T-helper 1 cell (primary cell): ENCODE measurements at places on chromosomes 7 and 10.

DNA sequence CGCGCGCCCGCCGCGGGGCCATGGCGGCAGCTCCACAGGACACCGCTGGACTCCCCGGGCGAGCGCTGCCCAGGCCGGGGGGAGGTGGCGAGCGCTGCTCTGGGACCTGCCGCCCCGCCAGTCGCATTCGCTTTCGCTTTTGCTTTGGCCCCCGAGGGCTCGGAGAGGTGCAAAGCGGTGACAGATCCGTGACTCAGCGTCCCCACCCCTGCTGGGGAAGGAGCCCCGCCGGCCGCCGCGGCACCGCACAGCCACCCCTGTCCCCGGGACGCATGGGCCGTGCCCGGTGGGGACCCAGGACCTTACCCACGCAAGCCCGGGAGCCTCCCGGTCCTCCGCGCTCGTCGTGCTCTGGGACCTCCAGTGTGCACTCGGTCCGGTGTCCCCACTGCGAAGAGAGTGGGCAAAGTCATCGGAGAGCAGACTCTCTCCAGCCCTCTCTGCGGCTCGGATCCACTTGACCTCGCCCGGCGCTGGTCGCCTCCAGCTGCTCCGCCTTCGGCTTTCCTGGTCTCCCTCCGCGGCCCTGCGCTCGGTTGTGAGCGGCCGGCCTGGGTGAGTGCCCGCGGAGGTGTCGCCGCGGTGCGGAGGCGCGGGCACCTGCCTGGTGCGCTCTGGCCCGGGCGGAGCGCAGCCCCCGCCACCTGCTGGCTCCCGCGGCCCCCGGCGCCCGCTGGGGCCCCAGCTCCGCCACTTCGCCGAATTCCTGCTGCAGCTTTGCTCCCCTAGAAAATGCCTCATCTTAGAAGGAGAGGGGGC is at the start of gene IL15RA:
Gene IL15RA (minus strand): TSS at position 73 of the 759 bp plus-strand sequence. CDS start 51 bp downstream, at position 22.
- peak; percentile 78 for DNase-seq

- DNase-seq = no peak
Measured at GRCh38 chr7:105742787-105743186, 133.6 kb downstream of the ATXN7L1 start.

DNA sequence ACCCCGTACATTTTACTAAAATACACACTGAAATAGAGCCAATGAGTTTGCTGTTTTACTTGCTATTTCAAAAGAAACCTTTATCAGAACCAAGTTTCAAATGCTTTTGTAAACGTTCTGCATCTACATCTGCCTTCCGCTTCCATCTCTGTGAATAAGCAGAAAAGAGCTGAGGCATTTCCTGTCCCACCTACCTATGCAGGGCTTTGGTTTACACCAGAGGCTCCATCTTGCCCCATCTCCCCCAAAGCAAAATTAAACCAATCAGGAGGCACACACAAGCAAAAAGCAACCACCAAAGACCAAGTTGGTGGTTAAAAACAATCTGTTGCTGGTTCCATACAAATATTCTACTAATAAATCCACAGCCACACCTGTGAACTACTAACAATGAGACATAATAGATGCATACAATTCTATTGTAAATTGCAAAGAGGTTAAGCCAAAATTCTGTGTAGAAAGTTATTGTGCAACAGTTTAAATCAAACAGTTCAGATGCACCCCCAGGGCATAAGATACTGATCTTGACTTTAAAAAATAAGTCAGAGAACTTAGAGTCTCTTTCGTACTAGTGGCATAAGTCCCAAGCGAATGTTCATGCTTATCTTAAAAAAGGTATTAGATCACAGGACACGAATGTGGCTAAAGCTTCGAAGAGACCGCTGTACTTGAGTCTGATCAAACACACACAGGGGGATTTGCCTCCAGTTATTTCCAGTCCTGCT is 83.9 kb downstream of the FGFR2 start:
- DNase-seq = no peak

- DNase-seq = no peak
Measured at GRCh38 chr7:68433462-68434070, 1164.7 kb upstream of the AUTS2 start.

- no peak for DNase-seq
Measured at GRCh38 chr7:45703911-45704682, 129.9 kb downstream of the ADCY1 start.

DNA sequence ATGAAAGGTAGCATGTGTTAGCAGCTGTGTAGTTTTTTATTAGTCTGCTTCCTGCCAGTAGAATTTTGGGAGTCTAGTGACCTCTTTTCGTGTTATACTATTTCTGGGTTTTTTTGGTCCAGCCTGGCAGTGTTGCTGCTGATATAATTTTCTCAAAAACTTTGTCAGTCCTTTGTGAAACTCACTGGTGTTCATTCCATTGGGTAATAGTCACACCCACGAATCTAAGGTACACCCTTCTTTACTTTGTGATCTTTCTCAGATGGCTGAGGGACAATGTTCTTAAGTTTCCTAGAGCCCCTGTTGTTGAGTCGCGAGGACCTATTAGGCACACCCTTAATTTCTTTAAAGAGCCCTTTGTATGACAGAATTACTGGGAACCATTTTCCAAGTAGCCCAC is 52.3 kb downstream of the TPST1 start:
- DNase-seq = no peak

DNA sequence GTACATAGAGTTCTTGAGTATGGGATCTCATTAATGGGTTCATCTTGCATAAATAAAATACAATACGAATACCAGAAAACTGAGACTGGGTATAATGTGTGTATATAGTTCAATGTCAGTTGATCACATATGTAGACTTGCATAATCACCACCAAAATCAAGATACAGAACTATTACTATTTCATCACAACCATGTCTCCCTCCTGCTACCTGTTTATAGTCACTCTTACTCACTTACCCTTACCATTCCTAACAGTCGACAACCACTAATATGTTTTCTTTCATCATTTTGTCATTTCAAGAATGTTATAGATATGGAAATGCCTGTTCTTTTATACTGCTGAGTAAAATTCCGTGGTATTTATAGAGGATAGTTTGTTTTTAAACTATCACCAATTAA is 416.1 kb upstream of the CNTNAP2 start:
- DNase-seq = no peak

DNA sequence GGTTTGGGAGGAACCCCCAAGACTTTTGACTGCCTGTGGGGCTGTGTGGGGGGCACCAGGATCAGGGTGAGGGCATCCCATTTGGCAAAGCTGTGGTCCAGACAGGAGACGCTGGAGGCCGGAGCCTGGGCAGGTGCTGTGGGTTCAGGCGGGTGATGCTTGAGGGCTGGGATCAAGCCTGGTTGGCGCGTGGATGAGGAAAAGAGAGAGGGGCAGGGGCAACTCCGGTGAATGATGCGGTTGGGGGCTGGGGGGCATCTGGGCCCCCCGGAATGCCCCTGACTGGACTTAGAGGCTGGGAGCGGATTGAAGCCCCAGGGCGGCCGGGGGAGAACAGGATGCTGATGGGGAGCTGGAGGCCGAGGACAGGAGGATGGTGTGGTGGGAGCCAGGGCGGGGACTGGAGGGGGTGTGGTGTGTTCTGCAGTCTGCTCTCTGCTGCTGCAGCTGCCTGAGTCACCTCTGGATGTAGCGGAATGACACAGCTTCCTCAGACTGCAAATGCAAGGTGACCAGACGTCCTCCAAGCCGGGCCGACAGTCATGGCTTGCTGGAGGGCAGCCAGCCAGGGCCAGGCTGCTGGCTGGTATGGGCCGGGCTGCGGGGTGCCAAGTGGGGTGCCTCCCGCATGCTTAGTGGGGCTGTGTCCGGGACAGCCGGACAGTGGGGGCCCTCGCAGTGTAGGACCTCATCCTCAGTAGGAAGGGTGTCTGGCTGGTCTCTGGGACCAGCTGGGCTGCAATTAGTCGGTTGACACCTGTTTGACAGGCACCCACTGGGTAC is 3.2 kb downstream of the MAFK start:
- DNase-seq = no peak

- no peak for DNase-seq
Measured at GRCh38 chr10:103895411-103896186, 22.4 kb downstream of the STN1 start.

- DNase-seq = no peak
Measured at GRCh38 chr7:2440608-2441245, 35.5 kb downstream of the GRIFIN start.

DNA sequence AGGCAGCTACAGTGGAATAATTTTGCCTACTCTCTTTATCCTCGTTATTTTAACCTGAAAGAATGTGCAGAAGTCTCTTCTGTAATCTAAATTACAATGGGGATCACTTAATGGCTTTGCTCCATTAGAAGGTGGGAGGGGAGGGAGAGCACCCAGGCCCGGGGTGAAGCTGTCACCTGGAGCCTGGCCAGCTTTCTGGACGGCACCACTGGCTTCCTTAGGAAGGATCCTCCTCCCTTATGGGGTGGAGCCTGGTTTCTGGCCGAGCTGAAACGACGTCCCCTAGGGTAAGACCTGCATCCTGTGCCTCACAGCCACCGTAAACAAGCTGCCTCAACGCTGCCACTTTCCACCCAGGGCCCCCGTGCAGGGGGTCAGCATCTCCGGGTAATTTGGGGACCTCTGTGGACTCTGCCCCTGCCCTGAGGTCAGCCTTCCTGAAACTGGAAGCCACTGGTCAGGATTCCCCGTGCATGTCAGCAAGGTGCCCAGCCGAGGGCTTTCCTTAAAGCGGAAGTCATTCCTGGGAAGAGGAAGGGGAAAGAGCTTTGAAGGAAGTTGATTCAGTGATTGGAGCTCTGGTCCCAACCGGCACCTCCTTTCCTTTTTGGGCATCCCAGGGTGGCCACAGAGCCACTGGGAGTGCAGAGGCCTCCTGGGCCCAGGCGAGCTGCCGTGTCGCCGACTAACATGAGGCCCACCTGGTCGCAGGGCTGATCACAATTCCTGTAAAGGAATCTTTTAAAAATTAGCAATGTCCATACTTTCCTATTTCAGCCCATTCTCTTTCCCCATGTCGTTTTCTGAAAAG is 569.1 kb downstream of the DNAJB6 start:
- no peak for DNase-seq

GRCh38 chr7:38190011-38190410 is 12.0 kb downstream of the STARD3NL start:
- no peak for DNase-seq

DNA sequence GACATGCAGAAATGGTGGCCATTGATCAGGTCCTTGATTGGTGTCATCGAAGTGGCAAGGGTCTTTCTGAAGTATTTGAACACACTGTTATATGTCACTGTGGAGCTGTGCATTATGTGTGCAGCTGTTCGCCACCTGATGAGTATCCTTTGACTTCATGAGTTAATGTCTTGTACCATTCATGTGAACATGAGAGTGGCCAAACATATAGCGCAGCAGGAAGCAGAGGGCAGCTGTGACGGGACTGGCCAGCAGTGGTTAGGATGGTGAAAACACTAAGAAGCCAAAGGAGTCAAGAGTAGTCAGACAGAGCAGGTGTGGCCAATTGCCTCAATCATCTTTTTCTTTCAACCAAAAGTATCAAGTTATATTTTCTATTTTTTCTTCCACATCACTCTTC is 167.4 kb downstream of the IMMP2L start:
- DNase-seq = no peak

DNA sequence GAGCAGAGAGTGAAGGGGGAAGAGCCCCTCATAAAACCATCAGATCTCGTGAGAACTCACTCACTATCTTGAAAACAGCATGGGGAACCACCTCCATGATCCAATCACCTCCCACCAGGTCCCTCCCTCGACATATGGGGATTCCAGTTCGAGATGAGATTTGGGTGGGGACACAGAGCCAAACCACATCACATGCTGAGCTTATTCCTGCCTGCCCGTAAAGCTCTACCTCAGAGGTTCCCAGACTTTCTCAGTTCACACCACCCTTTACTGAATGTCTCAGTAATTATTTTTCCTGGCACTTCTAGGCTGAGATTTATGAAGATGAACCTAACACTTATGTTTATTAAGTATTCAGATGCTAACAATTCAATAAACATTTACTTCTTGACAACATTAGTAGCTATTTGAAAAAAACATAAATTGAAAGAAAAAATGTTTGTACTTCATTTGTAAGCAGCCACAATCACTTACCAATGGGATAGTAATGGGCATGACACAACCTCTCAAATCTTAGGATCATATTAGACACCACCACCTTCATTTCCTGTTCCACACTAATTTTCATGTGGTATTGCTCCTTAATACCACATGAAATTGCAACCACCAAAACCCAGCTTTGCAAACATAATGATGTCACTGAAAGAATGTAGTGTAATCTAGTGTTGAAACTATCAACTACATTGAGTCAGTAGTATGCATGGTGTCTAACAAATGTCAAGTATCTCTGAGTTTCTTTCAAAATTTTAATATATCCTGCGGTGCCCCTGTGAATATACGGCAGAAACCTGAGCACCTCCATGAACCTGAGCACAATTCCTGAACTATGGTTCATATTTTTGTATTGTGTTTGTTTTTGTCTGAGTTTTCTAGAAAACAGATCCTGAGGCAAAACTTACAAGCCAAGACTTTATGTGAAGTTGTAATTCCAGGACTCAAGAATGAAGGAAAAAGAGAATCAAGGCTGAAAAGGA is 4.5 kb upstream of the DGKI start:
- DNase-seq = no peak

DNA sequence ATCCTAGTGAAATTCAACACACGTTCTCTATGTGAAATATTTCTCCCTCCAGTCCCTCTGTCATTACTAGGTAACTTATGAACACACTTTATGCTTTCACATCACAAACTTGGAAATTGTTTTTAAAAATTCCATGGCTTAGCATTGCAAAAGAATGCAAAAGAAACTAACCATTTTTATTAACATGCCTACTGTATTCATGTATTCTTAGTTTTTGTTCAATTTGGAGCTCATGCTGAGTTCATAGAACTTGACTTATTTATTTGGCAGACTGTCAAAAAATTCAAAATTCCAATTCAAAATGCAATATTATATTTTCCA is 155.0 kb upstream of the SEMA3C start:
- no peak for DNase-seq

- DNase-seq = no peak
Measured at GRCh38 chr7:54841772-54842697, 83.0 kb upstream of the SEC61G start.

DNA sequence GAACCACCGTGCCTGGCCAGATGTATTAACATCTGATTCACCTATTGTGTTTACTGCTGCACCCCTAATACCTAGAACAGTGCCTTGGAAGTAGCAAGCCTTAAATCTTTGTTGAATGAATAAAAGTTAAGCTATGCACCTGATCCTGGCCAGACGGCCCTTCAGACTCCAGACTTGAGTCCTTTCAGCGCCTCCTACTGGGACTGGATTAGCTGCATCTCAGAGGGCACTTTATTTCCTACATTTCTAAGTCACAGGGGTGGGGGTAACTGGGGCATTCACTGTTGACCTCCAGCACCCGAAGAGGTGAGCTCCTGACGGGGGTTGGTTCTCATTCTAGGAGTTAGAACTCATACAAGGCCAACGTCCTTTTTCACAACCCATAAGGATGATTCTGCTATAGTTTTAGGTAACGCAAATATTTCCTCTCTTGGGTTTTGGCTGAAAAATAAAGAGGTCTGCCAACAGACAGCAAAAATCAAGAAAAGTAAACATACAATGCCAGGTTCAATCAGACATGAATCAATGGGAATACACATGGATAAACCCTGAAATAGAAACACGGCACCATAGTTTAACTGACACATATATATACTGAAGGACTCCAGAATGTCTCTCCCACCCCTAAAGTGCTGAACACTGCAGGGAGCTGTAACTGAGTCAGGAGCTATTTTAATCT is 48.0 kb upstream of the DLG5 start:
- DNase-seq = no peak
